Cardiac septum (tissue), 1 donor: ENCODE measurements at places on chromosomes 2 and 18. TPM values are rescaled to one million over a fixed set of nuclear protein-coding genes. Genes with fewer than 3 reads are reported as not detected.

YES1 gene
- total RNA-seq = 26.2 TPM

SLC30A3 gene
- 10.2 TPM for total RNA-seq

TRIM54 gene
- total RNA-seq = 218 TPM

PLA2R1 gene
- 3.0 TPM for total RNA-seq

PID1 gene
- 4.3 TPM for total RNA-seq

RBFA gene
- total RNA-seq = 24.4 TPM

KCNS3 gene
- 3.7 TPM for total RNA-seq

SLC19A3 gene
- total RNA-seq = 0.38 TPM

MAB21L4 gene
- total RNA-seq = not detected

NOP58 gene
- total RNA-seq = 24.4 TPM

NBEAL1 gene
- 28.7 TPM for total RNA-seq

ABCA12 gene
- not detected for total RNA-seq
